Airway epithelial cell (primary cell): ENCODE measurements at places on chromosomes 13 and 19. TPM values are rescaled to one million over a fixed set of nuclear protein-coding genes. Genes with fewer than 3 reads are reported as not detected.

SERPINE3 gene
- total RNA-seq, result not detected in 2 replicates

FGF22 gene
- total RNA-seq, result not detected in 2 replicates

FBXO46 gene
- 15.8 and 19.8 TPM in 2 replicates for total RNA-seq

PRX gene
- 1.4 and 1.6 TPM in 2 replicates for total RNA-seq

GRIK5 gene
- total RNA-seq, result 0.21 TPM in 1 of 2 replicates, not detected in the other

PRODH2 gene
- total RNA-seq, result not detected in 2 replicates

ZNF543 gene
- 4.5 and 6.1 TPM in 2 replicates for total RNA-seq

MYO9B gene
- 37.3 and 47.1 TPM in 2 replicates for total RNA-seq

CGB1 gene
- 2.4 TPM in 1 of 2 replicates, not detected in the other for total RNA-seq

TSSK6 gene
- 0.79 and 2.1 TPM in 2 replicates for total RNA-seq

KCNC3 gene
- 0.14 TPM in 2 replicates for total RNA-seq

ZNF426 gene
- total RNA-seq, result 5.5 and 9.9 TPM in 2 replicates

NOP53 gene
- total RNA-seq, result 145 and 178 TPM in 2 replicates

DNASE2 gene
- 29.3 and 32.3 TPM in 2 replicates for total RNA-seq

KANK2 gene
- 24.9 and 25.2 TPM in 2 replicates for total RNA-seq

ZNF534 gene
- not detected in 2 replicates for total RNA-seq

ARHGAP35 gene
- 21.7 and 28.5 TPM in 2 replicates for total RNA-seq

DLL3 gene
- total RNA-seq, result 1.3 and 1.4 TPM in 2 replicates

EHD2 gene
- 121 and 124 TPM in 2 replicates for total RNA-seq

EXOC3L2 gene
- 0.21 and 0.46 TPM in 2 replicates for total RNA-seq

MAST1 gene
- 0.23 and 0.42 TPM in 2 replicates for total RNA-seq

SCGB2B2 gene
- not detected in 2 replicates for total RNA-seq

NPAS1 gene
- 0.51 and 1.7 TPM in 2 replicates for total RNA-seq

SHD gene
- total RNA-seq, result not detected in 2 replicates
